ENCODE measurements at places on chromosomes 7 and 10.

DNA sequence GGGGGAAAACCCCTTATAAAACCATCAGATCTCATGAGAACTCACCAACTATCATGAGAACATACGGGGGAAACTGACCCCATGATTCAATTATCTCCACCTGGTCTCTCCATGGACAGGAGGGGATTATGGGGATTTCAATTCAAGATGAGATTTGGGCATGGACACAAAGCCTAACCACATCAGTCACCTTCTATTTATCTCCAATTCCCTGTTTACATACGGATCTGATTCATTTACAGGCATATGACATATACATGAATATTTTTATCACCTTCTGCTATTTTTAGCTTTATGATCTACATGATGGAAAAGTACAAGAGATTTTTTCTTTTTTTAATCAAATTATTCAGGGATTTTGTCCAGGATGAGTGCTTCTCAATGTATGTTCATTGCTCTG, 944.5 kb downstream of the REEP3 start:
- DNase-seq, result no peak

DNA sequence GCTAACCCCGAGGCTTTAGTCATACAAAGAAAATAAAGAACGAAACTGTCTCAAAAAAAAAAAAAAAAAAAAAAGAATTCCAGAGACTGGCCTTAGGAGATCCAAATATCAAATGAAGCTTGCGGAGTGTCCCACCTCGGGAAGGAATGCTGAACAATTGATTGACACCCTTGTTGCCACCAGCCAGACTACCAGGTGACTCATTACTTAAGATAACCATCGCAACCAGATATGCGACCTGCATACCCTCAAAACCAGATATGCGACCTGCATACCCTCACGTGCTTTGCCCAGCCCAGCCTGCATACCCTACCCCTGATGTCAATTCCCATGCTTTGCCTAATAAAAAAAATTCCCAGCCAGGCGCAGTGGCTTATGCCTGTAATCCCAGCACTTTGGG, 2.7 kb upstream of the PRKRIP1 start:
- DNase-seq, result no peak

DNA sequence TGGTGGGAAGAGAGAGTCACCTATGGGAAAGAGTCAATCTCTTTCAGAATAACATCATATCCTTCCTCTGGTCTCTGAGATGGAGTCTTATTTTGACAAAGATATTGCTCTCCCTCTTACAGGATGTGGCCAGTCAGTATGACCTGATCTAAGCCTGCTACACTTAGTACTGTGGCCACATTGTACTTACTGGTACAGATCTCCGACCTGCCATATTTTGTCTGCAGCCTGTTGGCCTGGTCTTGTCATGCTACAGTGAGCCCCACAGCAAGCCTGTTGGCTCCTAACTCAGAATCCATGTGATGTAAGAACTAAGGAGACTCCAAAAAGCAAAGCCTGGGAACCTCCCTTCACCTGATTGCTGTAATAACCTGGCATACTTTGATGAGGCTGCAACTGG, 377.8 kb downstream of the SFMBT2 start:
- DNase-seq, result no peak

- DNase-seq, result no peak
Measured at GRCh38 chr7:67470256-67470751, 473.7 kb downstream of the TYW1 start.

GRCh38 chr10:1057106-1057657, 997 bp downstream of the WDR37 start:
- DNase-seq, result no peak

GRCh38 chr7:28081016-28081415, 99.6 kb downstream of the JAZF1 start:
- DNase-seq, result no peak

DNA sequence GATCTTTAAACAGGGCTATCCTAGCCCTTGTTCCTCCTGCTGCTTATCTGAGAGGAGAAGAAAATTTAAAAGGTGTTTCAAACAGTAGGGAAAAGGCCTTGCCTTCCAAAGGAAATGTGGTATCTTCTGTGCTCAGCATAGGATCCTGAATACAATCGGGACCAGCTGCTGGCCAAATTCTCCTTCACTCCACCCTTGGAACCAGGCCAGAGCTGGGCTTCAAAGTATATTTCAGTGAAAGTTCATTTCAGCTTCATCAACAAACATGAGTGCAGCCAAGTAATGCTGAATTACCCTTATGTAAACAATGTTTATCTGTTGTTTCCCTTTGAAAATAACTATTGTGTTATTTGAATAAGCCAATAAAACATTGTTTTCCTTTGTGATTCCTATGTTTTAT, 146.5 kb upstream of the MEOX2 start:
- no peak for DNase-seq

DNA sequence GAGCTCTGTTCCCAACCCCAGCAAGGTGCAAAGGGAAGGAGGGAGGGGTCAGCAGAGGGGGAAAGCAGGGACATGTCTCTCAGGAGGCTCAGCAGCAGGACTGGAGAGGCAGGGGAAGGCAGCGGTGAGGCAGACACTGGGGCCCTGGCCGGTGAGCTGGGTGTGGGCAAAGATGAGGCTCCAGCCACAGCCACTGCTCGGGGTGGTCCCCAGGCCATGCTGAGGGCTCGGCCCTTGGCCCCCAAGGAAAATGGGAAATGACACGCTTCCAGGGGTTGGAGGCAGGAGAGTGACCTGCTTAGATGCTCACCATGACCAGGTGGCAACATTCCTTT, 35.4 kb upstream of the CHST15 start:
- no peak for DNase-seq

DNA sequence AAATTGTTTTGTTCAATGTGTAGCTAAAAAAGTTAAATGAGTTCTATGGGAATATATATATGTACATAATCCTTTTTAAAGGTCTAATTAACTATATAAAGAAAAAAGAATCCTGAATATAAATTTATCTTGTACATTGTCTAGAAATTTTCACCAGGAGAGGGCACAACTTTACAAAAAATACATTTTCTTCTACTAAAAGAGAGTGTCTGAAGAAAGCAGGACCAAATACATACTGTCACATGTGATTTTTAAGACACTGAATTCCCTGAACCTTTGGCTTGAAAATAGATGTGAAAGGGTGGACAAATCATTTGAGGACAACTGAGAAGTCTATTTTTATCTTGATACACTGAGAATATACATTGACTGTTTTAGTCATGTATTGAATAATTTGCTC, 204.3 kb downstream of the DGKB start:
- no peak for DNase-seq

DNA sequence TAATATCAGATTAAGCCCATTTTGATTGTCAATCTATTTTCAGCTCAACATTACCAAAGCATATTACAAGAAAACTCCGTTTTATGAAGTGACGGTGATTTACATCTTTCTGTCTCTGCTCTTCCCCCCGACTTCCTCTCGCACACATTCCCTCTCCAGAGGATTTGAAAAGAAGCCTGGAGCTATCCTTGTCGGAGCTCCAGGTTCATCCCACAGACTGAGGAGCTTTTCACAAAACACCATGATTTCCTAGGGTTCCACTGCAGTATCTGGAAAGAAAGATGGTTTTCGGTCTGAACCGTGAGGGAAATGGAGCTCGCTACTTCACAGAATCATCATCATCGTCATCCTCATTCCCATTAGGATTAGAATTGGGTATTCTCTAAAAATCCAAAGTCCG, 655.5 kb upstream of the MGMT start:
- no peak for DNase-seq

GRCh38 chr7:13835442-13835841, 154.0 kb downstream of the ETV1 start:
- no peak for DNase-seq

DNA sequence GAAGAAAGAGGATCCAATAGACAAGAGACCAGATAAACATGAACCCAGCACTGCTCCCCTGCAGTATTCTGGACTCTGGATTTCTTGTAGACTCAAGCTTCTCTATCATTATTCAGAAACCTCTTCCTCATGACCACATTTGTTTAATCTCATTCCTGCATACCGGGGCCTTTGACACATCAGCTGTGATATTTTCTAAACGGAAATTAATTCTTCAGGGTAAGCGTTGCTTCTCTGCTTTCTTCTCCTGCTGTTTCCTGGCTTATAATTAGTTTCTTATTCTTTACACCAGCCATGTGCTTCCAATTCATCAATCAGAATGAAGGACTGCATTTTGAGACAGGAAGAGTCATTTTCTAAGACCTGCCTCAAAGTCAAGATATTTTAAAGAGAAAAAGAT, 54.2 kb upstream of the TARP start:
- DNase-seq, result no peak

DNA sequence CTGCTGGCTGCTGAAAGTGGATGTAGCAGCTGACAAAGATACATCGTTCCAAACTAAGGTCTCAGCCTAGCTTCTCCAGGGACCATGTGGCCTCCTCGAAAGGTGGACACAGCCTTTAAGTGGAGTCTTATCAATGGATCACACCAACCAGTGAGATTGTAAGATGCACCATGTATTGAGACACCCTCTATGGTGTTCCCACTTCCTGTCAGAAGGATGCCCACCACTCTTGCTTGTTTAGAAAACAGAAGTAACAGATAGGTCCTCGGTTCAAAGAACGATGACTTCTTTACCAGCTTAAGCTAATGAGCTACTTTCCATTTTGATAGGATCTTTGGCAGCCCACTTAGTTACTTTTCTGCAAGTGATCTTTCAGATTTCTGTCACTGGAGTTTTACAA, 34.3 kb downstream of the SLC25A13 start:
- DNase-seq, result no peak

DNA sequence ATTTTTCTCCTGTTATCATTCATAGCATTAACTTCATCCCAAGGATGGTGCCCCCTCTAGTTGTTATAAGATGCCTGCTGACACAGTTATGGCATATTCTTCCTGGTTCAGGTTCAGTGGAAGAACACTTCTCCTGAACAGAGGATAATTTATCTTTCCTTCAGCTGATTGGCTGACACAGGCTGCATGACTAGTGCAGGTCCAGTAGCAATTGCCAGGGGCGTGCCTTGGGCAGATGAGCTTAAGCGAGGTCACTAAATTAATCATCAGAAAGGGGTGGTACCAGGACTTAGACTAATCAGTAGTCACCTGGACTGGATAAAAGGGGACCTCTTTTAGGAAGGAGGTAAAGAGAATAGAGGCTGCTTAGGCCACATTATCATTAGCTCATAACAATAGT, 42.3 kb downstream of the BZW2 start:
- no peak for DNase-seq

DNA sequence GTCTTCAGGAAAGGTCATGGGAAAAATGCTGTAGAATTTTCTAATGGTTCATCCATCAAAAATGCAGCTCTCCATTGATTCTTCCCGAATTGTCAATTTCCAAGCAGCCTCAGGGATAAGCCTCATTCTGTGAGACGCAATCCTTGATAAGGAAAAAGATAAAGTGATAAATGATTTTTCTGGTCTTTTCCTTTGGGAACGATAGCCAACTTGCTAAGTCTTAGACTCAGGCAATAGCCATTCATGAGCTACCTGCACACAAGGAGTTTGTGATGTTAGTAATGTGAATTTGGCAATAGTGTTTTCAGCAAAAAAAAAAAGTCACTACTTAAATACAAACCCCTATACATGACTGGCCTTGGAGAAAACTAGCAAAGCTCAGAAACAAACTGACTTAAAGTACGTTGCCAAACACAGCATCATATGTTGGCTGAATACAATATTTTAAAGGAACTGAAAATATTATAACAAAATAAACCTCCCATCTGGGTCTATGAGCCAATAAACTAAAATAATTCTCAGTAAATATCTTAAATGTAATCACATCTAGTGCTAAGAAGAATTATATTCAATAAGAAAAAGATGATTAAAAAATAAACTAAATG, 75.5 kb downstream of the KLF6 start:
- DNase-seq, result no peak

DNA sequence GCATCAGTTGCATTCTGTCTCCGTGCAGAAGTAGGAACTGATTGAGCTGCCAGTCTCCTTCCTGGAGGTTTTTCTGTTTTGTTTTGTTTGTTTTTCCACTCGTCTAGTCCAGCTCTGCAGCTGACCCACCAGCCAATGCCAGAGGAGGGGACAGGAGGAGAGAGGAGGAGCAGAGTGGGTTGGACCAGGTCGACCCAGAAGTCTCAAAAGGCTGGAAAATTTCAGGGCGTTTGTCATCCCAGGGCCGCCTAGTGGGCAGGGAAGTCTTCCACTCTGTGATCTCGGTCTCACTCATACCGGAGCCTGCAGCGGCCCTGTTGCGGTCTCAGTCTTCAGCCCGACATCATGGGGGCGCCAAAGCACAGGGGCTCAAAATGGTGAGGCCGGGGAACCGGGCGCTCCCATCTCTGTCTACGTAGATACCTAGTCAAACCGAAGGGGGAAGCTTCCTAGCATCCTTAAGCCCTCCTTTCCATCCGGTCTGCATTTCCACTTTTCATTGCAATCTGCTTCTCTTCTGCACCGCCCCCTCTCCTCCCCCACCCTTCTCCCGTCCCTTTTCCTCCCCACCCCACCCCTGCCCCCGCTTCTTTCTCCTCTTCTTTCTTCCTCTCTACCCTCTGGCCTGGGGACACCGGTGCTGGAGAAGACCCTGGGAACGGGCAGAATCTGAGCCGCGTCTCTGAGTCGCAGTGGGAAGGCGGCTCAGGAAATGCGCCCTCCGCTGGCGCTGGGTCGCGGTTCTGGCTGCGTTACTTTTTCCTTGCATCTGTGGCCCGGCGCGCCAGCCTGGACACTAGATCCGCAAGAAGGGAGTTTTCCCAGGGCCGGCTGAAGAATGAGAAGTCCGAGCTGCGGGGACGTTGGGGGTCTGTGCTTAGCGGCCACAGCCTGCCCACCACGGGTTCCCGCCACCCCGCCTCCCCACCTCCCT, 16.2 kb upstream of the PAX2 start:
- no peak for DNase-seq

- DNase-seq, result no peak
Measured at GRCh38 chr10:22638863-22639262, 75.5 kb downstream of the PIP4K2A start.

DNA sequence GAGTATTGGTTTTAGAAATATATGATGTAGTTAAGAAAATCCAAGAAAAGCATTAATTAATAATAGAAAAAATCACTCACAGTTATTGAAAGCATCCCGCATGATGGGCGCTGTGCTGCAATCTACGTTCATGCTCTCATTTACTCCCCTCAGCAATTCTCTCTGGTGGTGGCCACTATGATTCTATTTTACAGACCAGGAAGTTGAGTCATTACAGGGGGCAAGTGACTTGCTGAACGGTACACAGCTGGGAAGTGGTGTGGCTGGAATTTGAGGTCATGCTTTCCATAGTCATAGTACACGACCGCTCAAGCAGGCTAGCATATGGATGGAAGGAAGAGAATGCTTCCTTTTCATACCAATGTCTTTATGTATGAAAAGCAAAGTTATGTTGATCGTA, 117.4 kb downstream of the TES start:
- peak; percentile 95 for DNase-seq

Measured in AG04449 (cell line).